ENCODE measurements at places on chromosomes 4 and X. TPM values are rescaled to one million over a fixed set of nuclear protein-coding genes. Genes with fewer than 3 reads are reported as not detected.
A peak's percentile ranks its signal among the peaks of the same experiment; 100 is the strongest.

Gene AMTN
- total RNA-seq = not detected

- H3K27ac ChIP-seq = no peak within 1 kb of the TSS
- H3K36me3 ChIP-seq = no peaks in the 10 kb centered on the region
- DNase-seq = peak; percentile 64
- peaks cover 7% of the 10 kb centered on the region for H3K27me3 ChIP-seq
- H3K4me3 ChIP-seq = peak within 1 kb of the TSS; percentile 33
Observed at GRCh38 chrX:103063918-103064434, at the start of gene BEX1. Gene BEX1, minus strand, starts transcription at chrX:103064171. Its CDS starts 897 bp downstream, at chrX:103063274.

DNA sequence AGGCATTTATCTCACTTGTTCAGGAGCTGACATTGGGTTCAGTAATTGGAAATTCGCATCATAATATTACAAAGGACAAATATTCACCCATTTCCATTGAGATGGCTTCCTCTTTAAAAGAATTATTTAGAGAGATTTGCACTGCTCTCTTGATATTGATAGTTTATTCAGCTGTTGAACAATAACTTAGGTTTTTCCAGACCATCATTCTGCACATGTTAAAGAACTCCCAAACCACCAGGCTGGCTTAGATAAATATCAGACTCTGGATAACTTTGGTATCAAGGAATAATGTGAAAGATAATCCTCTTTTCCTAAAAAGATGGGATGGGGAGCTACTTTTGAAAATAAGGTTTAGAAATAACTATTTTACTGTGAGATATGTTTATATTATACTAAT, 154.0 kb downstream of the GASK1B start:
- DNase-seq = no peak
- H3K4me3 ChIP-seq = no peak overlapping the region
- no peaks in the 10 kb centered on the region for H3K27me3 ChIP-seq
- no peak overlapping the region for H3K27ac ChIP-seq
- H3K36me3 ChIP-seq = no peaks in the 10 kb centered on the region

- H3K4me1 ChIP-seq = no peaks in the 10 kb centered on the region
- no peak overlapping the region for H3K27ac ChIP-seq
Observed at GRCh38 chr4:30957706-30958105, 237.5 kb downstream of the PCDH7 start.

- DNase-seq = peak; percentile 44
- no peak overlapping the region for H3K4me3 ChIP-seq
- H3K4me1 ChIP-seq = no peaks in the 10 kb centered on the region
- H3K27ac ChIP-seq = no peak overlapping the region
Observed at GRCh38 chrX:2451501-2452316, 49.1 kb downstream of the DHRSX start.

DNA sequence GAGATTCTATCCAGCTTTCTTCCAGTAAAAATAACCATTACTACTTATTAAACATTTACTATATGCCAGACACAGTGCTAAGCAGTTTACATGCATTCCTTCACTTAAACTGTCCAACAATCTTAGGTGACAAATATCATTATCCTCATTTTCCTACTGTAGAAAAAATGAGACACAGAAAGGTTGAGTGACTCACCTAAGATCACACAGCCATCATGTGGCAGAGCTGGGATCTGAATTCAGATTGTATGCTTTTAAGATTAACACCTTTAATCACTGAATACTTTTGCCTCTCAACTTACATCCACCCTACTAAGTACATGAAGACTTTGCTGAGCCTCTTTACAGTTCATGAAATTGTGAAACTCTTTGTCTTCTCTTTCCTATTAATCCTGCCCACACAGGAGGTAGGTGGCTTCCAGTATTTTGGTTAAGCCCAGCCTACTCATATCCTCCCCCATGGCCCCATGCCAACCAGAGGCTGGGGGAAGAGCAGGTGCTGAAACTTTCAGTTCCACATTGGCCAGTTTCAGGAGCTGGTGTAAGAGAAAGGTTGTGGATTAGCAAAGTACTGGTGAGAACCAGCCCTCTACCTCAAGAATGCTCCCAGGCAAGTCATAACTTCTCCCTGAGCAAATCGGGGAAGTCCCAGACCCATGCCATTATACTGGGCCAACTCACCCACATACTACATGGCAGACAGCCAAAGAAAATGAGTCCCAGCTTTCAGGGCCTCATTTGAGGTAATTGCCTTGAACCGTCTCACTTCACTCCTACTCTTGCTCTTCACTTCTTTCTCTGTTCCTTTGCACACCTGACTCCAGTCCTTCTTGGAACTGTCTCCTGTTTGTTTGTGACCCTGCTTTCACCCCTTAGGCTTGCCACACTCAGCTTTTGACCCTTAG, 211.1 kb downstream of the GUCY2F start:
- no peak overlapping the region for H3K27ac ChIP-seq
- H3K27me3 ChIP-seq = peaks cover 8% of the 10 kb centered on the region
- H3K4me1 ChIP-seq = no peaks in the 10 kb centered on the region
- no peaks in the 10 kb centered on the region for H3K36me3 ChIP-seq
- peak; percentile 1 for DNase-seq

- H3K4me3 ChIP-seq = no peak overlapping the region
- H3K36me3 ChIP-seq = no peaks in the 10 kb centered on the region
- no peaks in the 10 kb centered on the region for H3K27me3 ChIP-seq
- DNase-seq = no peak
- H3K4me1 ChIP-seq = no peaks in the 10 kb centered on the region
Observed at GRCh38 chr4:160819791-160820190, 1344.0 kb downstream of the FSTL5 start.

- H3K27me3 ChIP-seq = no peaks in the 10 kb centered on the region
- no peak overlapping the region for H3K4me3 ChIP-seq
- no peak overlapping the region for H3K27ac ChIP-seq
- H3K36me3 ChIP-seq = no peaks in the 10 kb centered on the region
- DNase-seq = no peak
Observed at GRCh38 chr4:81629366-81629765, 157.7 kb upstream of the RASGEF1B start.

All from lung (tissue), 17 donors.